ENCODE measurements at places on chromosomes 13 and 19.
A peak's percentile ranks its signal among the peaks of the same experiment; 100 is the strongest.

DNA sequence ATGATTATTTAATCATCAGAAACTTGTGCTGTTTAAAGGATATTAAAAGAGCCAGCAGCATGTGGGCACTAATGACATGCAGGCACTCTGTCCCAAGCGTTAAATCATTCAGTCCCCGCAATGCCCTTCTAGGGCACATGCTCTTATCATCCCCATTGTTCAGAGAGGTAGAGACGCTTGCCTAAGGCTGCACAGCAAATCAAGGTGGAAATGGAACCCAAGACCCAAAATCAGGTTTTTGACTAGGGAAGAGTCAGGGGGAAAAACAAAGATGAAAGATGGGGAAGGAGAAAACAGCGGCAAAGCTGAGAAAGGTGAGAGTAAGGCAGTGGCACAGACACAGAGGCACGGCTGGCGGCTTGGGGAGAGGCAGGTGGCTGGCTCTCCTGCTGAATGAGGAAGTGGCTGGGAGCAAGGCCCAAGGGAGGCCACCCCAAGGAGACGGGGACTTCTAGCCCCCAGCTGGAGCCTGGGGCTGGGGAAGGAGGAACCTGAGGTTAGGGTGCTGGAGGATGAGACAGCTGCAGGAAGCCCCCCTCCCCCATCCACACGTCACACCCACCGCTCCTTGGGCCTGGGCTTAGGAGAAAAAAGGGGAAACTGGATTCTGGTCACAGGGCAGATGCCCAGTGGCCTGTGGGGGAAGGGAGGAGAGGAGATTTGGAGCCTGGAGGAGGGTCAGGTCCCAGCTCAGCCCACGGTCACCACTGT is 1.0 kb upstream of the TYROBP start:
- no peak for DNase-seq

- DNase-seq: no peak
Observed at GRCh38 chr19:591099-591958, 1.6 kb downstream of the HCN2 start.

GRCh38 chr19:13849991-13850909 is 26.7 kb upstream of the NANOS3 start:
- DNase-seq: peak; percentile 81

GRCh38 chr19:27777726-27778125 is 1435.2 kb downstream of the UQCRFS1 start:
- DNase-seq: no peak

GRCh38 chr13:29583073-29583785 is 12.3 kb downstream of the SLC7A1 start:
- peak; percentile 93 for DNase-seq

GRCh38 chr19:29841209-29841558 is 29.4 kb downstream of the CCNE1 start:
- peak; percentile 26 for DNase-seq

- no peak for DNase-seq
Observed at GRCh38 chr19:5470264-5470671, 15.1 kb downstream of the ZNRF4 start.

GRCh38 chr13:50740052-50740741 is 103.3 kb downstream of the DLEU7 start:
- DNase-seq: no peak

- peak; percentile 54 for DNase-seq
Observed at GRCh38 chr19:801030-801860, 4.0 kb downstream of the PTBP1 start.

- DNase-seq: no peak
Observed at GRCh38 chr19:43691755-43692154, 21.8 kb upstream of the PLAUR start.

- peak; percentile 37 for DNase-seq
Observed at GRCh38 chr13:77751513-77752456, 54.3 kb downstream of the SLAIN1 start.

- peak; percentile 14 for DNase-seq
Observed at GRCh38 chr19:7947939-7948338, 4.5 kb upstream of the TIMM44 start.

DNA sequence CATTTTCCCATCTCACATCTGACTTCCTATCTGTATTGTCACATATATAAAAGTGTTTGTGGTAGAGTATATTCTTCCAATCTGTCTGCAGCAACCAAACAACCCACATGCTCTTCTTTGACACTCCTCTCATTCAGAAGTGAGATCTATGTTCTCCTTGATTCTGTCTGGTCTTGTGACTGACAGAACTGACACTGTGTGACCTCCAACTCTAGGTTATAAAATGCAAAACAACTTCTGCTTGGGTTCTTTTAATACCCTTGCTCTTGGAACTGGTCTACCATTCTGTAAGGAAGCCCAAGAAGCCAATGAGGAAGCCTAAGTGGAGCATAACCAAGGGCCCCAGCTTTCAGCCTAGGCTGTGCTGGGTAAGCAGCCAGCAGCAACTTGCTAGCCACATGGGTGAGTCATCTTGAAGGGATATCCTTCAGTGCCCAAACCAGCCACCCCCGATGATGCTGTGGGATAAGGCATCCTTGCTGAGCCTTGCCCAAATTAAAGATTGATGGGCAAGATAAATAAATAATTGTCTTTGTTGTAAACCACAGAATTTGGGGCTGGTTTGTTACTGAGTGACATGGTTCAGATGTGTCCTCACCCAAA is 18.4 kb upstream of the ITM2B start:
- peak; percentile 8 for DNase-seq

DNA sequence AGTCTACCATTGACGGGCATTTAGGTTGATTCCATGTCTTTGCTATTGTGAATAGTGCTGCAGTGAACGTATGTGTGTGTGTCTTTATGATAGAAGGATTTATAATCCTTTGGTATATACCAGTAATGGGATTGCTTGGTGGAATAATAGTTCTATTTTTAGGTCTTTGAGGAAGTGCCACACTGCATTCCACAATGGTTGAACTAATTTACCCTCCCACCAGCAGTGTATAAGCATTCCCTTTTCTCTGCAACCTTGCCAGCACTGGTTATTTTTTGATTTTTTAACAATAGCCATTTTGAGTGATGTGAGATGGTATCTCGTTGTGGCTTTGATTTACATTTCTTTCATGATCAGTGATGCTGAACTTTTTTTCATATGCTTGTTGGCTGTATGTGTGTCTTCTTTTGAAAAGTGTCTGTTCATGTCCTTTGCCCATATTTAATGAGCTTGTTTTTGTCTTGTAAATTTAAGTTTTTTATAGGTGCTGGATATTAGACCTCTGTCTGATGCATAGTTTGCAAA is 37.5 kb downstream of the RFC3 start:
- DNase-seq: peak; percentile 41

DNA sequence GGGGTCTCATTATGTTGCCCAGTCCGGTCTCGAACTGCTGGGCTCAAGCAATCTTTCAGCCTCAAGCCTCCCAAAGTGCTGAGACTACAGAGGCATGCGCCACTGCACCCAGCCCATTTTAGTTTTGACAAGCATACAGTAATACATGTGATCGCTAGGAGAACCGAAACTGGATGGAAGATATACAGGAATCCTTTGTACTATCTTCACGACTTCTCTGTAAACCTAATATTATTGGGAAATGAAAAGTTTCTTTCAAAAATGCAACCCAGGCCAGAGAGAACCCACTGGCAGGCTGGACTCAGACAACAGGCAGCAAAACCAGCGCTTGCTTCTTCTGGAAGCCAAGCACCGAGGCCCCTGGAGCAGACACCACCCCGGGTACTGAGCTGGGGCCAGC is 9.4 kb downstream of the C19orf12 start:
- DNase-seq: no peak

GRCh38 chr13:39641645-39642044 is 13.8 kb upstream of the COG6 start:
- no peak for DNase-seq

- DNase-seq: no peak
Observed at GRCh38 chr13:46855166-46855565, 41.7 kb downstream of the HTR2A start.

GRCh38 chr13:20582026-20582425 is 15.1 kb downstream of the IFT88 start:
- no peak for DNase-seq

GRCh38 chr19:34642241-34642640 is 34.7 kb downstream of the SCGB2B2 start:
- no peak for DNase-seq

DNA sequence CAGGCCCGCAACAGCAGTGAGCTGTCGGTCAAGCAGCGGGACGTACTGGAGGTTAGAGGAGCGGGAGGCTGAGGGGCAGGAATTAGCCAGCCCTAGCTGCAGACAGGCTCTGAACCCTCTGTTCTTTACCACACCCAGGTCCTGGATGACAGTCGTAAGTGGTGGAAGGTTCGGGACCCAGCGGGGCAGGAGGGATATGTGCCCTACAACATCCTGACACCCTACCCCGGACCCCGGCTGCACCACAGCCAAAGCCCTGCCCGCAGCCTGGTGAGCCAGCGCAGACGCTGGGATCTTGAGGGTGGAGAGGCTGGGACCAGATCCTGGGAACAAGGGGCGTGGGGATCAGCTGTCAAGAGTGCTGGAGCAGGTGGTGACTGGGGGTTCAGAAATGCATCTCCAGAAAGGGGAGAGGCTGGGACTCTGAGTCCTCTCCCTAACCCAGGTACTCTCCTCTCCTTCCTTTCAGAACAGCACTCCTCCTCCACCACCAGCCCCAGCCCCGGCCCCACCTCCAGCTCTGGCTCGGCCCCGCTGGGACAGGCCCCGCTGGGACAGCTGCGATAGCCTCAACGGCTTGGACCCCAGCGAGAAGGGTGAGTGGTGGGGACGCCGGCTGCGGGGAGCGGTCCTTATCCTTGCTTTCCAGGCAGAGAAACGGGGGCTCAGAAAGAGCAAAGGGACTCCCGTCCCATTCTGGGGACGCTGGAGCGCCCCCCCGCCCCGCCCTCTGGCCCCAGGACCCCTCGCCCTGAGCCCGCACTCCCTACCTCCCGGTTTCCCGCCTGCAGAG is 10.4 kb downstream of the EPS8L1 start:
- no peak for DNase-seq

DNA sequence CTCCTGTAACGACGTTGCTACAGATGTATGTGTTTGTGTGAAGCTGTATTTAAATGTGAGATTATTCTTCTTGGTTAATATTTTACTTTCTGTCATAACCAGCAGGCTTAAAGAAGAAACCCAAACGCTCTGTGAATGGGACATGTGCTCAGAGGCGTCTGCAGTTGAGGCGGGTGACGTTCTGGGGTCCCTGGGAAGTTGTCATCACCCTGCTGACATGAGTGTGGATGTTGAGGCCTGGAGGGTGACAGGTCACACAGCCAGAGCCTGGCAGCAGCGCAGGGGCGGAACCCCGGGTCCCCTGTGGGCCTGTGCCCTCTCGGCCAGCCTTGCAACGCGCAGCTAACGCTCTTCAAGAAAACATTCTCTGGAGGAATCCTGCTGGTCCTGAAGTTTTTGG is 16.6 kb downstream of the RASA3 start:
- DNase-seq: no peak

DNA sequence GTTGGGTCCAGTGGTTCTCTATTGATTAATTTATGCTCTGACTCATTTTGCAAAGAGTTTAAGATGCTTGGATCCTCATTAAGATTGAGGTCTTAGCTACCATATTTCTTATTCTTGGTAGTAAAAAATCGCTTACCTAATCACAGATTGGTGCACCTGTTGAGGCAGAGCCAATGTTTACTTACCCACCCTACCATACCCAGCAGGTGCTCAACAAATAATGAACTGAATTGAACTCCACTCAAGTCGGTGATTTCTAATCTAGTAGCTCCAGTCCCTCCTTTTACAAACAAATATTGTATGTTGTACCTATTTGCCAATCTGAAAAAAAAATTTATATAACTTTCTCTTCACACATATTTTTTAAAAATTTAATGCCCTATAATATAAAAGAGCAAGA is 361.0 kb downstream of the FGF14 start:
- DNase-seq: no peak

GRCh38 chr13:79781829-79782540 is 301.0 kb downstream of the NDFIP2 start:
- peak; percentile 62 for DNase-seq

GRCh38 chr13:113360446-113360845 is 3.5 kb downstream of the GRTP1 start:
- DNase-seq: no peak

- no peak for DNase-seq
Observed at GRCh38 chr13:114023716-114024602, 50.1 kb upstream of the C13orf46 start.

- no peak for DNase-seq
Observed at GRCh38 chr19:3046698-3047495, 15.4 kb downstream of the TLE5 start.

- peak; percentile 48 for DNase-seq
Observed at GRCh38 chr13:98447881-98448641, 128.8 kb downstream of the STK24 start.

DNA sequence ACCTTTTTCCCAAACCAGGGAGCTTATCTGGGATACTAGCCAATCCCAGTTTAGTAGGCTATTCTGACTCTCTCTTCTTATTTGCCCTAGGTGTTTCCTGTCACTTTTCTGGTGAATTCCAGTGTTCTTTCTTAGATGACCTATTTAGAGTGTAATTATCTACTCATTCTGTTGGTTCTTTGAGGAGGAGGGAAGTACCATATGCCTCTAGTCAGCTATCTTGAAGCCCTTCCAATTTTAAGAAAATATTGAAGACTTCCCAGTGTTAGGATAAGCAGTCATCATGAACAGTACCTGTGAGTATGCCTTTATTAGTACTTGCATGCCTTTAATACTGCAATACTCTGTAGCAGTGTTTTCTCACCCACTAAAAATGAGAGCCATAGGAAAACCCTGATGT is 724.3 kb upstream of the SLITRK1 start:
- no peak for DNase-seq

DNA sequence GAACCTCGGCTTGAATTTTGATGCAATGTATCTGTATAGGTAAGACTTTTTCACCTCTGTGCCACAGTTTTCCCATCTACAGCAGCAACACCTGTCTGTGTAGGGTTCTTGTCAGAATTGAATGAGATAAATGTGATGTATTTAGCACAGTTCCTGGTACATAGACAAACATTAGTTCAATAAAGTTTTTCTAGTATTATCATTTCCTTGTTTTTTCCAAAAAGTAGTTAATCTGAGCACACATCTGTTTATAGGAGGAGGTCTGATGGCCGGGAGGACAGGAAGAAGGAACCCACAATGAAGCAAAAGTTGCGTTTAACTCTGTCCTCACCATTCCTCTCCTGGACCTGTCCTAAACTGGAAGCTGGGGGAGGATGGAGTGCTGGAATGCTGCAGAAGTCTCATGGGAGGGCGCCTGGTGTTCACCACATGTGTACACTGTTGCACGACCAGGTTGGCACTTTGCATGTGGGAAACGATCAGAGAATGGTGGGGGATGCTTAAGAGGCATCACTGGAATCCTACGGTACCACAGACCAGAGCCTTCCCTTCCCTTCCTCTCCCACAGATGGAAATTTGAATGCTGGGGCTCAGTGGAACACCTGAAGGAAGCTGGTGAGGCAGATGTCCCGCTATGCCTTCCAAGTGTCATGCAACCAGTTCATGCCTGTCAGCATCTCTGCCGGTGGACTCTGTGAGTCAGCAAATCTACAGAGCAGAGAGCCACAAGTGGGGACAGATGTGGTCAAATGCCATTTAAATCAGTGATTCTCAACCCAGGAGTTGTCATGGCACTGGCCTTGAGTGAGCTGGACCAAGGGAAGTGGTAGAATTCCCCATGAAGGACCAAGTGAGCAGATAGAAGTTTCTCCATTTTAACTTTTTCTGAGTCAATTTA is 315.6 kb downstream of the DLEU7 start:
- DNase-seq: peak; percentile 25
